ENCODE measurements at places on chromosomes 6 and 20.

GRCh38 chr6:84728602-84729001, 35.8 kb downstream of the TBX18 start:
- DNase-seq: no peak

GRCh38 chr6:79869184-79869583, 78.2 kb downstream of the ELOVL4 start:
- no peak for DNase-seq

DNA sequence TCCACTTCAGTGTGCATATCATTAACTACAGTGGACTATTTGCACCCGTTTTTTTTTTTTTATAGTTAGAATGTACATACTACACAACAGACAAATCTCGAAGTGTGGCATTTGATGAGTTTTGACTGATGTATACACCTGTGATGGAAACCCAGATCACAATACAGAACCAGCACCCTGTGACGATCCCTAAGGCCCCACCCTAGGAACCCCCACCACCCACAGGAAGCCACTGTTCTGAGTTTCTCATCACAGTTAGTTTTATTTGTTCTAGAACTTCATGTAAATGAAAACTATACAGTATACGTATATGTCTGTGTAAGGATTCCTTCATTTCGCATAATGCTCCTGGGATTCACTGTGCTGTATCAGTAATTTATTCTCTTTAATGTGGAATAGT, 102.8 kb downstream of the IRF4 start:
- no peak for DNase-seq

DNA sequence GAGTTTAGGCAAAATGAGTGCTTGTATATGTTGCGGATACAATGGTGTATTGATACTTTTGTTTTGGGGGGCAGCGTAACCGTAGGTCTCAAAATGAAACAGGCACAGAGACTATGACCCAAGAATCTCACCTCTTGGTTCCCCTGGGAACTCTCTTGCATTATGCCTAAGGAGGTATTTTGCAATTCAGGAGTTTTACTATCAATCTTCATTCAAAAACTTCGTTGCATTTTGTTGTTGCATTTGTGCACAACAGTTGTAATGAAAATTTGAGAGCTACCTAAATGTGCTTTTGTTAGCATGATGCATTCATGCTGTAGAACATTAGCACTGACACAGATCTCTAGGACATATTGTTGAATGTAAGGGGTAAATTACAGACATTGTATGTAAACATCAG, 18.2 kb downstream of the VTA1 start:
- DNase-seq: no peak

DNA sequence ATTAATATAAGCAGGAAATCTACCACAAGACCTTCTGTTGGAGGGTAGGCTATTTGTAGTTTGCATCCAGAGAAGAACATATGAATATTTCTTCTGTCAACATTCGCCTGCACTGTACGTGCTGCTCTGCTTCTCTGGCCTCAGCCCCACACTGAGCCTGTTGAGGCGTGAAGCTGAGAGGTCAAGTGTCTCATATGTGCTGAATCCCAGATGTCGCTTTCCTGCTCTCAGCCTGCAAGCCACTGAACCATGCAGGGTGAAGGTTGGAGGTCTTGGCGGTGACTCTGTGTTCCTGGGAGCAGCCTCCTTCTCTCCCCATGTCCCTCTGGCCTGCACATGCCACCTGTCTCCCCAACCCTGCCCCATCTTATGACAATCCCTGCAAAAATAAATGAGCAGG, 83.6 kb downstream of the TMEM170B start:
- DNase-seq: no peak

- DNase-seq: no peak
Observed at GRCh38 chr6:65760285-65760684, 53.3 kb upstream of the EYS start.

- no peak for DNase-seq
Observed at GRCh38 chr20:2948968-2949367, 75.7 kb downstream of the PTPRA start.

DNA sequence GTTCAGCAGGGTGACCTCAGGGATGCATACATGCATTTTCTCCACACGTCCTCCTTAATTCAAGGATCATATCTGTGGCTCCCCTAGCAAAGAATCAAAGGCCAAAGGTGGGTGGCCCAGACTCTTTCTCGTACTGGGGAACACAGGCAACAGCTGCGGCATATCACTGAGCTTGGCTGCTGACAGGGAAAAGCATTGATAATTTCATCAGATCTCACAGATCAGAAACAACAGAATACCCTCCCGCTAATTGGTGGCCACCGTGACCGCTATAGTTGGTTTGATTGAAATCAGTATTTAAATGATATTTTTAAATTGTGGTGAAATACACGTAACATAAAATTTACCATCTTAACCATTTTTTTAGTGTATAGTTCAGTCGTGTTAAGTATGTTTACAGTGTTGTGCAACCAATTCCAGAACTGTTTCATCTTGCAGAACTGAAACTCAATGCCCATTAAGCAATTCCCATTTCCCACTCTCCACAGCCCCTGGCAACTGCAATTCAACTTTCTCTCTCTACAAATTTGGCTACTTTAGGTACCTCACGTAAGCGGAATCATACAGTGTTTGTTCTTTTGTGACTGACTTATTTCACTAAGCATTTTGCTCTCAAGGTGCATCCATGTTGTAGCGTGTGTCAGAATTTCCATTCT, 74.7 kb upstream of the TMEM170B start:
- no peak for DNase-seq

DNA sequence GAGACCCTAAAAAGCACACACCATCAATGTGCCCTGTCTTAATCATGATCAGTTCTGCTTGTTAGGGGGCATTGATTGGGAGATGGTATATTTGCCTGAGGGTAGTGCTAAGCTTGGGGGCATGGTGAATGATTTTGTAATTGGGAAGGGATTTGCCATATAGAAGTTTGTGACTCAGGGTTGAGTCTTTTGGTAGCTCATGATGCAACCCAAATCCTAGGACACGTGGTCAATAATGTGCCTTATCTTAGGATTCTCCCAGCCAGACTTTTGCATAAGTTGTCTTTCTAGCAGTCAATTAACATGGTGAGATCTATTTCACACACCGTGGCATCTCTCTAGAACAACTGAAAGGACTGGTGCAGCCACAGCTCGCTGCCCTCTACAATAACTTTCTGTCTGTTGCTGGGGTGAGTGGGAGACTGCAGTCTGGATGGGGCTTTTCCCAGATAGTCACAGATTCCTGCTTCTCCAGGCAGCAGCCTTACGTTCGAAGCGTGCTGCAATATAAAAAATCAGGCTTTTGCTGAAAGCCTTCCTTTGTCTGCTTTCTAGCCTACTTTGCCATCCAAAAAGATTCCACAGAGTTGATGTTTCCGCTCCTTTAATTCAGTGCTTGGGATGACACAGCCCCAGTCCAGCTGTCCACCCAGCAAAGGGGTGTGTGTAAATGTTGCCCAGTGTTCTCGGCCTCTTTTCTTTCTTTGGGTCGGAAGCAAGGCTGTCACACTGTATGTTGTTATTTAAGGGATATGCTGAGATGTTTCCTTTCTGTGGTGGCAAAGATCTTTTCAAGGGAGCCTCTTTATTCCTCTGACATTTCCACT, 58.9 kb downstream of the ID4 start:
- no peak for DNase-seq

- DNase-seq: no peak
Observed at GRCh38 chr6:3236005-3236404, 8.6 kb upstream of the TUBB2B start.

DNA sequence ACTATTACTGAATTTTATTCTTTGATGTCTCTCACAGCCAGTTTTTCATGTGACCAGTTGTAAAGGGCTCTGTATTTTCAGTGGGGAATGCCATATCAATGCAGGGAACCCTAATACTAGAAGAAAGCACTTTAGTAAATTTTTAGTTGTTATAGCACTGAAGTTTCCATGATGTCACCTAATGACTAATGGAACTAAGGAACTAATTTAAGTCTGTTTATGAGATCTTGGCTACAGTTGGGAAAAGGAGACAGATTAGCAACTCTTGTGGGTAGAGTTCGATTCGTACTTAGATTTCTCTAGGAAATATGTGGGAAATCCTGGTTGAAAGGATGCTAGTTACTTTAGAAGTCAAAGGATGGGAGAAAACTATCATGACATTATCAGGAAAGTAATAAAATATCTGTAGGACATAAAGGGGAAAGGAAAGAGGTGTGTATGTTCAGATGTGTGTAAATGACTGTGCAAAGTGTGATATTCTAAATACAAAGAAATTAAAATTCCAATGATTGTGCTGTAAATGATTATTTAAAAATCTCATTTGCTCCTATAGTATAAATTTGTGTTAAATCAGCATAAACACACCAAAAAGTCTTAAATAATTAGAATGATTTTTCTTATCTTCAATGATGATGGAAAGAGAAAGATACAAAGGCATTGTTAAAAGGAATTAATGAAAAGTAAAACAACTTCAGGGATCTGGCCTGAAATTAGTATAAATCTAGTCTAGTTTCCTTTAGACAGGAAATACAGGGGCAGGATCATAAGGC, 103.4 kb downstream of the LRRC1 start:
- DNase-seq: no peak

DNA sequence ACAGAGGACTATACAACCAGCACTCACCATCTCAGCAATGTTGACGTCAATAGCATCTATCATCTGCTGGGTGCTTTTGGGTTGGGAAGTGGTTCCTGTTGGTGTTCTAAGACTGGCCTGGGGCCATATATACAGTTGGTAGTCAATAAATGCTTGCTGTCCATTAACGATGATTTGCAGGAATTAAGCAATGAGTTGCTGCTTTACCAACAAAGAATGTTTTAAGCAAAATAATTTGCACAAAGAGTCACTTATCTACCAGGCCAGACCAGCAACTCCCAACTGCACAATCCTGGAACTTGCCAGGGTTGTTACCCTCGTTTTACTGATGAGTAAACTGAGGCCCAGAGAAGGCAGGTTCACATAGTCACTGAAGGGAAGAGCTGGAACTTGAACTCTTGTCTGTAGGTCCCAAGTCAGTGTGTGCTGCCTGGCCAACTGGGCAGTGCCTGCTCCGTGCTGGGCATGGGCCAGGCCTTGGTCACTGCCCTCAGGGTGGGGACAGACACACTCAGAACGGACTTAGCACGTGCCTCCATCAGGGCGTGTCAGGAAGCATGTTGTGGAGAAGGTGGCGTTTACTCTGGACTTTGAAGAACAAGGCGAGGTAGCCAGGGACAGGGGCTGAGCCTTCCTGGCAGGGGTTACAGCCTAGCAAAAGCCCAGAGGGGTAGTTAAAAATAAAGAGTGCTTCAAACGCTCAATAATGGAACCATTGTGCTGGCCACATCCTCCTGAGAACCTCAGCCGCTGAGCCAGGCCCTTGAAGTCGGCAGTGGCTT, 2.5 kb upstream of the SRC start:
- DNase-seq: no peak

DNA sequence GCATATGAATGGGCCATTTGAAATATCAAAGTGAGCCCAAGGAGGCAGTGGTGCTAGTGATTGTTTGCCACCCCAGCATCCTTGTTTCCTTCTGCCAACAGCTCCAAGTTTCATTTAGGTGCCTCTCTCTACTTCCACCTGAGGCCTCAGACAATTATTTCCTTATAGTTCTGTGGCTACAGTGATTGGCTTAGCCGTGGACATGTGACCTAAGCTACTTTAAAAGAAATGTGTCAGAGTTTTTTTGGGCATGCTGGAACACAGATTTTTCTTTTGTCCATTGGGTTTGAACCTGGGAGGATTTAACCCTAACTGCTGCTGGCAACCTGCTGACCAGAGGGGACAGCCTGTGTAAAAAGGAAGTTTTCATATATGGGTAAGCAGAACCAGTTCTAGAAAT, 319.4 kb downstream of the CD109 start:
- no peak for DNase-seq

DNA sequence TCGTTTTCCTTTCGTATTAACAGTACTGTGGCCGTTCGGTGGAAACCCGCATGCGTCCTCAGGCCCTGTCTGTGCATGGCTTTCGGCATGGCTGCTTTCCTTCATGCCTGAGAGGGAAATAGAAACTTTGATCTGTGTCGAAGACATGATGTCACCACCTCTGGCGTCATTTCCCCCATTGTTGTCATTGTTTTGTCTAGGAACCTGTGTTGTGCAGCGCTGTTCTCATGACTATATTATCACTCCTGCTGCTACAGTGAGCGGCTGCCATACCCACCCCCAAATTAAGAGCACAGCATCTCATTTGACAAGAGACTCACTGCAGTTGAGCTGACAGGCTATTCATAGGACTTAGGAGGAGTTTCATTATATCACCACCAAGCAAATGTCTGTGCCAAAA, 172.3 kb downstream of the TMEM242 start:
- DNase-seq: no peak

DNA sequence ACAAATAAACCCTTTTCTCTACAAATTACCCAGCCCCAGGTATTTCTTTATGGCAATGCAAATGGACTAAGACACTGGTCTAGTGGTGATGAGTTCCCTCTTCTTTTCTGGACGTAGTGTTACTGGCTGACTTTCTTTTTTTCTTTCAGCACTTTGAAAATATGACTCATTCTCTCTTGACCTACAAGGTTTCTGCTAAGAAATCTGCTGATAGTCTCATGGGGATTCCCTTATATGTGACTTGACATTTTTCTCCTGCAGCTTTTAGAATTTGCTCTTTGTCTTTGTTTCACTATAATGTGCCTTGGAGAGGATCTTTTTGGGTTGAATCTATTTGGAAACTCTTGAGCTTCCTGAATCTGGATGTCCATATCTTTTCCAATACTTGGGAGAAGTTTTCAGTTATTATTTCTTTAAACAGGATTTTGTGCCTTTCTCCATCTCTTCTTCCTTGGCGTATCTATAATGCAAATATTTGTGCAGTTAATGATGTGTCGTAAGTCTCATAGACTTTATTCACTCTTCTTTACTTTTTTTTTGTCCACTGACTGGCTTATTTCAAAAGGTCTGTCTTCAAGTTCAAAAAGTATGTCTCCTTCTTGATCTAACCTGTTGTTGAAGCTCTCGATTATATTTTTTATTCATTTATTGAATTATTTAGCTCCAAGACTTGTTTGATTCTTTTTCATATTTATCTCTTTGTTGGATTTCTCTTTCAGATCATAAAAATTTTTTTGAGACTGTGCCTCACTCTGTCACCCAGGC, 42.2 kb upstream of the TPD52L1 start:
- no peak for DNase-seq

- DNase-seq: no peak
Observed at GRCh38 chr6:71498638-71499037, 210.0 kb downstream of the OGFRL1 start.

- no peak for DNase-seq
Observed at GRCh38 chr20:47577314-47577713, 75.6 kb downstream of the NCOA3 start.
